ENCODE measurements at places on chromosomes 3 and 15. TPM values are rescaled to one million over a fixed set of nuclear protein-coding genes. Genes with fewer than 3 reads are reported as not detected.

GRCh38 chr15:74011610-74012009, 17.1 kb downstream of the PML start:
- DNase-seq: no peak

Gene EPHA3
- 13.1 TPM for total RNA-seq

- DNase-seq: peak; percentile 45
Measured at GRCh38 chr3:15892311-15893227, 94.8 kb upstream of the ANKRD28 start.

Gene NTRK3
- total RNA-seq: 6.3 TPM

- DNase-seq: no peak
Measured at GRCh38 chr3:128486681-128487537, 6.1 kb downstream of the GATA2 start.

- DNase-seq: no peak
Measured at GRCh38 chr3:134334231-134334900, 39.9 kb downstream of the AMOTL2 start.

GRCh38 chr15:42157381-42157780, 945 bp upstream of the PLA2G4F start:
- no peak for DNase-seq

Gene MYO9A
- total RNA-seq: 96.8 TPM
